ENCODE measurements at places on chromosomes 16 and 17.

DNA sequence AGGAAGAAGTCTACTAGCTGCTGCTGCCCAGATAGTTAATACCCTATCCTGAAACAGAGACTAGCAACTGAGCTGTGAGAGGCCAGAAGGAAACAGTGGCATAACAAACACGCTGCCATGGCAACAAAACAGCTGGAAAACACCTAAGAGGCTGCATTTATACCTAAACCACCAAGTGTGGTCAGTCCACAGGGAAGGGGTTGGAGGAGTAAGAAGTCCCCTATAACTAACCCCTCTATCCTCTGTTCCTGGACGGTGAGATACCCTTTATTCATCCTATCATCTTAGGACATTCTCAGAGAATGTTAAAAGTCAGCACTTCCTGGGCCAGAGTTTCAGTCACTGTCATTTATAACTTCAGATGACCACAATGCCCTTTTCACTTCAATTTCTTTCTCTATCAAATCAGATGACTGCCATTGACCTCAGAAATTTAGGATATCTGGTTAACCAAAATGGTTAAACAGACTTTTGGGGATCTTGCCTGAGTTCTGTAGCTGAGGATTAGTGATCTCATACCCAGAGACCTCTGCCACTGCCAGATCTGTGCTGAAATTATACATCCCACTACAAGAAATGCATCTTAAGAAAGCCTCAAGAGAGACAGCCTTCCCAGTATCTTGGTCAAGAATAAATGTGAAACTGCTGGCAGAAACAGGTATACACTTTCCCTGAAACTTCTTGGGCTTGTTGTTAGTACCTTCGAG lies 36.2 kb downstream of the STH start:
- no peak for DNase-seq

- DNase-seq: no peak
These were observed 44.0 kb upstream of the NOG start for GRCh38 chr17:56549501-56549900.

GRCh38 chr16:58025351-58026138 lies at the start of gene MMP15:
Gene MMP15, plus strand, starts transcription at chr16:58025754. Its CDS starts 597 bp downstream, at chr16:58026351.
- DNase-seq: peak; percentile 43

GRCh38 chr17:48234922-48235321 lies 127.4 kb downstream of the SNX11 start:
- no peak for DNase-seq

- no peak for DNase-seq
These were observed 443 bp downstream of the CSNK2A2 start for GRCh38 chr16:58197314-58198012.

- DNase-seq: no peak
These were observed 60.6 kb downstream of the HLF start for GRCh38 chr17:55325406-55325805.

- no peak for DNase-seq
These were observed 204.9 kb downstream of the MAF start for GRCh38 chr16:79395591-79395990.

DNA sequence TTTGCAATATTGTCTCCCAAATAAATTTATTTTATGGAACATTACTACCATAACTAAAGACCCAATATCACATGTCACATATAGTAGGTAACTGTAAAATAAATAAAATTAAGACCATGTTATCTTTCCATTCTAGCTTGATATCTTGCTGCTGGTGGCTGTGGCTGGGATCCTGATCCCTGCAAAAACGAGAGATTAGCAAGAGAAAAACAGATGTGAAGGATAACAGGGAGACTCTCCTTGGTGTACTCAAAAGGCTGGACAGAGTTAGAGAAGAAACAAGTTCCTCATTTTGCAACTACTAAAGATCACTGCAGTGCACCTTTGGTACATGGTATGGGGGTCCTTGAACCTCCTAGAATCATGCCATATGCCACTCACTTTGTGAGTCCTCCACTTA lies 49.7 kb downstream of the ARHGAP27 start:
- no peak for DNase-seq

- no peak for DNase-seq
These were observed 7.5 kb upstream of the ARMC5 start for GRCh38 chr16:31451681-31452351.

GRCh38 chr17:18933102-18934058 lies 18.6 kb upstream of the SLC5A10 start:
- DNase-seq: no peak

DNA sequence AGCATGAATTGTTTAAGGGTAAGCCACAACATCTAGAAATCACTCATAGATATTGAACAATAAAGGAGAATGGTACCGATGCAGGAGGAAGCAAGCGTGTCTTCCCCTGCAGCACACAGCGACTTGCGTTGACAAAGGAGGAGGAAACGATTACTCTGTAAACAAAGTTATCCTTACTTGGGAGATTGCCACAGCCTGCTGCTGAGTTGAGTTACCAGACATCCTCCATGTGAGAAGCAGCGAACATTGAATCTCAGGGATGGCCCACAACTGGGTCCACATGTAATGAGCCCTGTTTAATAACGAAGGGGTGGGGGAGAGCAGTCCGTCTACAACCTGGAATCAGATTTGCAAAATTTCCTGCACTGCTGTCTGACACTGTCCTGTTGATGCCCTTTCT lies 27.7 kb downstream of the CLUH start:
- DNase-seq: no peak

DNA sequence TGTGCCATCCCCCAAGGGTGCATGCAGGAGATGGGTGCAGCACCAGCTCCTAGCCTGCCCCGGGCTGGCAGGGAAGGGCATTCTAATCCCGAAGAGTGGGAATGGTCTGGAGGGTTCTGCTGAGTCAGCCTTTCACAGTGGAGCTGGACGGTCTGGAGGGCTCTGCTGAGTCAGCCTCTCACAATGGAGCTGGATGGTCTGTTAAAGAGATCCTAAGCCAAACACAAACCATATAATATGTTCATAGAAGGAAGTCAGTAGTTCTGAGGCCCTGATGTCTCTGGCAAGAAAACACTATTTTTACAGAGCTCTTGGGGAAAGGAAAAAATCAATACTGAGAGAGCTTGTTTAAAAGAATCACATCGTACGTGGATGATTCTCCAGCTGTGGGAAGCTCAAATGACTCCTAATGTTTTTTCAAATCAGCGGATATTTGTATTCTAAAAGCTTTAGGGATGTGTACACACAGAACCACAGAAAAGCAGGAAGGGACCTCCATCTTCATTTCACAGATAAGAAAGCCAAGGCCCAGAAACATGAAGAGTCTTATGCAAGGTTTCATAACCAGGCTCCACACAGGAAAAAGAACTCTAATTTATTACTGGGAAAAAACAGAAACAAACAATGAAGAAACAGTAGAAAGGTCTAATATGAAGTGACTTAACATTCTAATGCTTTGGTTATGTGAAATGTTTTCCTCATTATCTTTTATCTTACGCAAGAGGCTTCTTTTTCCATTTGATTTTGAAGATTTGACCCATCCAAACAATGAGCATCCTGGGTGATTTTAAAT lies 176.3 kb downstream of the VPS53 start:
- no peak for DNase-seq

DNA sequence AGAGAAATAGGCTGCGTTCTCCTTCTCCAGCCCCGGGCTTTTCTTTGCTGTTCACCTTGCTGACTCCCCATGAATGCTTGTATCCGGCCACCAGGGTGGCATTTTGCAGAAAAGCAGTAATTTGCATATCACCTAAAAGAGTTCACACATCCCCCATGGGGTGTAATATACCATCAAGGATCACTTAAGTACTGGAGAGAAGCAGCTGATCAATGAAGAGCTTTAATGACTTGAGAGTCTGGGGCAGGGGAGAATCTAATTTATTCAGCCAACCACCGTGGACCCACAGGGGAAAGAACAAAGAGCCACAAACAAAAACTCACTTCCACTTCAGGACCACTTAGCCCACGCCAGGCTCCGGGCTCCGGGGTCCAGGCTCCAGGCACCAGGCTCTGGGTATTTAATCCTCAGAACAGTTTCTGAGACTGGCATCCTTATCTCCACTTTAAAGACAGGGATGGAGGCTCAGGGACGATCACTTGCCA lies 33.9 kb upstream of the SEC14L1 start:
- DNase-seq: no peak

GRCh38 chr17:57920916-57921703 lies 34.1 kb downstream of the CUEDC1 start:
- DNase-seq: no peak

- DNase-seq: no peak
These were observed 138.7 kb upstream of the RPH3AL start for GRCh38 chr17:491086-492021.

DNA sequence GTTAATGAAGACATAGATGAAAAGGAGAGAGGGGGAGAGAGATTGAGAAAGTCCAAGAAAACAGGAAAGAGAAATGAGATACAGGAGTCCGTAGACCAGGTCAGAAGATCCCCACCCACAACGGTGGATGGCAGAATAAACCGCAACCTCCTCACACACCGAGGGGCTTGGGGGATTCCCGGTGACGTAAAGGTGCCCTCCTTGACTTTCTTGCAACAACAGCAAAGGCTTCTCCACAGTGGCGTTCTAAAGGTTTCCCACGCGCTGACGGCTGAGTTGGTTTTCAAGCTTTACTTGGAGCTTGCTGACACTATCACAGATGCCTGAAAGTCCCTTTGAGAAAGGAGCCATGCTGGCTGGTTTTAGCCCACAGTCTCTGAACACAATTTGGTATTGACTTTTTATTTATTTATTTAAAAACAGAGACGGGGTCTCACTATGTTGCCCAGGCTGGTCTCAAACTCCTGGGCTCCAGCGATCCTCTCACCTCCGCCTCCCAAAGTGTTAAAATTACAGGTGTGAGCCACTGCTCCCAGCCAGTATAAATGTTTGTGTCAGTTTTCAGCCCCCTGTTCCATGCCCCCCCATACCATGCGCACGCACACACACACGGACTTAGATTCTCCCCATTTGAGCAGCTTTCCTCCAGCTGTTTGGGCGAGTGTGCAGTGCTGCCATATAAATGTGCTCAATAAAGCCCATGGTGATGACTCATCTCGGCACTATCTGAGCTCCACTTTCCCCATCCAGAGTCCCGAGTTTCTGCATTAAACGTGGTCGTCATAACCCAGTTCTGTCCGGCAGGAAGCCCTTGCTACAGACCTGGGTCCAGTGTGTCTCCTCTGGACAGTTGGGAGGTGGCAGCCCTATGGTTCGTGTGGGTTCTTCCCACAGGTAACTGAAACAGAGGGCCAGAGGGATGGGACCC lies 33.0 kb upstream of the SEC14L1 start:
- DNase-seq: peak; percentile 66

GRCh38 chr17:556431-556995 lies 158.1 kb downstream of the VPS53 start:
- DNase-seq: no peak

- DNase-seq: no peak
These were observed 7.7 kb upstream of the PECAM1 start for GRCh38 chr17:64398320-64398719.

GRCh38 chr16:80045861-80046260 lies 445.3 kb upstream of the MAF start:
- DNase-seq: no peak

DNA sequence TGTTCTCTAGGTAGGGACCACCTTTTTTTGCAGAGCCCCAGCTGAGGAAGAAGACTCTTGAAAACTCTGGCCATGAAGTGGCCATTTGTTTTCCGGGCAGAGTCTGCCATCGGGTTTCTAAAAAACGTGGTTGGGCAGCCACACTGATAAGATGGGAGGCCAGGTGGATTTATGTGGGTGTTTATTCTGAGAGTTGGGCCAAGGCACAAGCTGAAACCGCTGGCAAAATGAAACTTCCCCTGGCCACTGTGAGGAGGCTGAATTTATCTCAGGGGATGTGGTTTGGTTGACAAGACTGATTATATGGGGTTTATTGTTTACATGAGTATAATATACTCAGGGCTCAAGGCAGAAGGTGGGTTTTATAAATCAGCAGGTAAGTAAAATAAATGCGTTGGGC lies 421.8 kb downstream of the UTP18 start:
- DNase-seq: no peak

- no peak for DNase-seq
These were observed 956.3 kb upstream of the SOX9 start for GRCh38 chr17:71164561-71164960.

- DNase-seq: no peak
These were observed 114.4 kb upstream of the CES5A start for GRCh38 chr16:55989569-55989907.

DNA sequence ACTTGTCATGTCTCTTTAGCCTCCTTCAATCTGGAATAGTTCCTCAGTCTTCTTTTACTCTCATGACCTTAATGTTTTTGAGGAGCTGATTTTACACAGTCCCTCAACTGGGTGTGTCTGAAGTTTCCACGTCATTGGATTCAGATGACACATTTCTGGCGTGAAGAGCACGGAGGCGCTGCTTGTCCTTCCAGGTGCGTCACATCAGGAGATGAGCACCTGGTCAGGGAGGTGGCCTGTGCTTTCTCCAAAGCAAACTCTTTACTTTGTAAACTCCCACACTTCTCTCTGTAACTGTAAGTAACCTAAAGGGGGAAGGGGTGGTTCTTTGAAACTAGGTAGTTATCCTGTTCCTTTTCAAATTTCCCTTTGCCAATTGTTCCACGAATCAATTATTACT lies 52.5 kb upstream of the MNT start:
- DNase-seq: no peak

DNA sequence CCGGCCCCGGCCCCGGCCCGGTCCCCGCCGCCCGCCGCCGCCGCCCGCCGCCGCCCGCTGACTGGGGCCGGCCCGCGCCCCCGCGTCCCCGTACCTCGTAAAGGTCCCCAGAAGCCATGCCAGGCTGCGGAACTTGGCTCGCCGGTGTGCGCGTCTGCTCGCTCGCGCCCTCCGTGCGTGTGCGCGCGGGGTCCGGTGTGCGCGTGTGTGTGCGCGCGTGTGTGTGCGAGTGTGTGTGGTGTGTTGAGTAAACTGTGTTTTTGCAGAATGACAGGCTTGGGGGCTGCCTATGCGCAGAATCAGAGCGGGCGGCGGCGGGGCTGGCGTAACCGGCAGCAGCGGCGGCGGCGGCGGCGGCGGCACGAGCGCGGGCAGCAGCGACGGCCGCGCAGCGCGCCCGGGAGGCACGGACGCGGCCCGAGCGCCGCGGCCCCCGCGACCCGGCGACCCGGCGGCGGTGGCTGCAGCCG lies 307 bp downstream of the CDYL2 start:
- DNase-seq: peak; percentile 39

- no peak for DNase-seq
These were observed 6.4 kb downstream of the ZFPM1 start for GRCh38 chr16:88459366-88460073.

DNA sequence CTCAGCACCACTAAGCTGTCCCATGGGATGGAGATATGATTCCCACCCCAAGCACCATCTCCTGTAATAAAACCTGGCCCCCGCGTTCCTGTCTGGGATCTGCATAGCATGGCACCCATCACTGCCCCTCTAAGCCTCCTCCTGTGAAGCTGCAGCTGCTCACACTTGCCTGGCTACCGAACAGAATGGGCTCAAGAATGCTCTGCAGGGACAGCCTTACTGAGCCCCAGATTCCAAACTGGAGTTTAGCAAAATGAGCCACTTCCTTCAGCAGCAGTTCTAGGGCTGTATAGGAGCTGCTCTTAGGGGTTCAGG lies 256.1 kb downstream of the CPPED1 start:
- DNase-seq: no peak

DNA sequence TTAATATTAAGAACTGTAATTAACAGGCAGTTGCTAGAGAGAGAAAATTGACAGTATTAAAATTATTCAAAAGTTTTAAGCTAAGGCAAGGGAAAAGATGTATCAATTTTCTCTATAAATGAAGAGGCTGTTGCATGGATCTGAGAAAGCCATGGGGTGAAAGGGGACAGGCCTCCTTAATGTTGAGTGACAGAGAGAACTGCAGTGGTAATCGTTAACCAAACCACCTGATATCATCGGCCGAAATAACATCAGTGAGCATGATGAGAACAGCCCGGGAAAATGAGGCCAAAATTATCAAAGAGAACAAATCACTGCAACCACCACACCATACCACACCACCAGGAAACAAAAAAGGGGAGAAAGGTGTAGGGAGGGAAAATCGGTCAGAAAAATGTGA lies 3.6 kb downstream of the ZNF423 start:
- no peak for DNase-seq
